ENCODE measurements at places on chromosomes 16 and 17. TPM values are rescaled to one million over a fixed set of nuclear protein-coding genes. Genes with fewer than 3 reads are reported as not detected.

The RHBDL3 gene
- 0.05 TPM for total RNA-seq

The OTOP2 gene
- total RNA-seq: not detected

- DNase-seq: no peak
Observed at GRCh38 chr16:15942931-15943690, 6.3 kb upstream of the ABCC1 start.

DNA sequence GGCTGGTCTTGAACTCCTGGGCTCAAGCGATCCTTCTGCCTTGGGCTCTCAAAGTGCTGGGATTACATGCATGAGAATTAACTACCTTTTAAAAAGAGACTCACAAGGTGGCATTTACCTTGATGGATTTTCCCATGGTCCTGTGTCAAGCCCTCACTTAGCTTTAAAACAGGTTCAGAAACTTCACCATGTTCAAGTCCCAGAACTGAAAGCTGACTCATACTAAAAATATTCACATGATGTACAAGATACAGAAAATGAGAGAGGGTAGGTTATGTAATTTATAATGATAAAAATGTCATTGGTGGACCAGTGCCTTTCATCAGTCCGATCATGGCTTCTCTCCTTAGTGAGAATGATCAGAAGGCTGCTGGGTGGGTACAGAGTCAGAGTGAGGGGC lies 4.3 kb upstream of the AKAP1 start:
- DNase-seq: no peak

GRCh38 chr17:44132275-44132821 lies 8.9 kb upstream of the HDAC5 start:
- DNase-seq: no peak

- no peak for DNase-seq
Observed at GRCh38 chr17:37422971-37423625, 16.4 kb downstream of the TADA2A start.

The C17orf78 gene
- not detected for total RNA-seq

- DNase-seq: no peak
Observed at GRCh38 chr17:47120521-47121095, 68.5 kb downstream of the CDC27 start.

- DNase-seq: peak; percentile 54
Observed at GRCh38 chr17:28896884-28897768, at the start of gene FLOT2. Gene FLOT2 (minus strand): TSS chr17:28897733. CDS start chr17:28897574, 159 bp downstream.

GRCh38 chr17:66579556-66579955 lies 255.4 kb upstream of the CACNG5 start:
- no peak for DNase-seq

- peak; percentile 66 for DNase-seq
Observed at GRCh38 chr17:65103896-65104295, 33.3 kb upstream of the RGS9 start.

GRCh38 chr16:10039220-10040096 lies 142.8 kb downstream of the GRIN2A start:
- no peak for DNase-seq

GRCh38 chr17:33983824-33984574 lies 271.1 kb upstream of the CCL2 start:
- no peak for DNase-seq

The AOC2 gene
- 0.42 TPM for total RNA-seq

DNA sequence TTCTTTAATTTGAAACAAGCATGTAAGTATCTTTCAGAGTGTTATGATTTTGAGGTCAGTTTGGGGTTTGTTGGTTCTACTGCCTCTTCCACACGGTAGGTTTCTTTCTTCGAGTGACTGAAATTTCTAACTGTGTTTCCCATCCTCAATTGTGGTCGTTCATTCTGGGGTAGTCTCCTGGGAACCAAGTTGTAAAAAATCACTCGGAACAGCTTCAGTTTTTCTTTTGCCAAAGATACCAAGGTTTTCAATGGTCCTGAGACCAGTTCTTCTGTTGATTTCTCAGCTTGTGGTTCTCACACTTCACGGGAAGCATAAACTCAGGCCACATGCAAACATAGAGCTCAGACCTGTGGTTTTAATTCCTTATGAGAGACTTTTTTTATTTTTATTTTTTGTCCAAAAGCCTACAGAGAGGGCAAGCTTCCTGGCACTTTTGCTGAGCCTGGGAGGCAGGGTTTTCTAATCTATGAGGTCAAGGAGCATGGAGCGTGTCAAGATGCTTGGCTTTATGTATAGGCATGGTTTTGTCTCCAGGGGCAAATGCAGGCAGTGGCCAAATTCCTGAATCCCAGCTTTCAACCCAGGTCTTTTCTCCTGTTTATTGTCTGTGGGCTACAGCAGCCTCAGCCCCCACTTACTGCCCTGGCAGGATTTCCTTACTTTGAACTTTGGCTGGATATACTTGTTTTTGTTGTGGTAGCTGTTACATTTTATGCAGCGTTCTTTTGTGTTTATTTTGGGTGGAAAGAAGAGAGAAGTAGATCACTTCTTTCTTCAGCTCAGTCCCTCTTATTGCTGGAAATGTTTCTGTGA lies 32.9 kb downstream of the HS3ST3A1 start:
- DNase-seq: no peak

DNA sequence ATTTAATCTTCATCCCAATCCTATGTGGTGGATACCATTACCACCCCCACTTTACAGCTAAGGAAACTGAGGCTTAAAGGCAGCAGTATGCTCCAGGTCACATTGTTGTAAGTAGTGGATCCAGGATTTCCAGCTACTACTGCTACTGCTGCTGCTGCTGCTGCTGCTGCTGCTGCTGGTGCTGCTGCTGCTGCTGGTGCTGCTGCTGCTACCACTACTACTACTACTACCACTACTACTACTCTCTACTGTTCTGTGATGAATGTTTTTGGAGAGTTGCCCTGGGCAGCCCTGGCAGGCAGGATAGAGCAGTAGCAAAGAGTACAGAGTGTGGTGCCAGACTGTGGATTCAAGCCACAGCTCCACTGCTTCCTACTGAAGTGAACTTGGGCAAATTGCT lies 49.3 kb upstream of the SLC12A3 start:
- no peak for DNase-seq

DNA sequence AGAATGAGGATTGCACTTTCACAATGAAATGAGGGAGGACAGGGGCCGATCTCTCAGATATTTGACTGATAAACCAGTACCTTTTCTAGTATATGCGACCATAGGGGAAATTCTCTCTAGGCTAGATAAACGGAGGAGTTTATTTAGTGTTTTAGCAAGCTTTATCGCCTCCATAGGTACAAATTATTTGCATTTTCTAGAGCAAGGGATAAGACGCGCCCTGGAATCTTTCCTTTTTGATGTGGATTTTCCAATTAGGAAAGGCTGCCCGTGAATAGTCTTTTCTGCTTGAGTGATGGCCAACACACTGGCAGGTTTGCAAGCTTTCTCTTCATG lies 351 bp upstream of the GDPD1 start:
- peak; percentile 5 for DNase-seq

DNA sequence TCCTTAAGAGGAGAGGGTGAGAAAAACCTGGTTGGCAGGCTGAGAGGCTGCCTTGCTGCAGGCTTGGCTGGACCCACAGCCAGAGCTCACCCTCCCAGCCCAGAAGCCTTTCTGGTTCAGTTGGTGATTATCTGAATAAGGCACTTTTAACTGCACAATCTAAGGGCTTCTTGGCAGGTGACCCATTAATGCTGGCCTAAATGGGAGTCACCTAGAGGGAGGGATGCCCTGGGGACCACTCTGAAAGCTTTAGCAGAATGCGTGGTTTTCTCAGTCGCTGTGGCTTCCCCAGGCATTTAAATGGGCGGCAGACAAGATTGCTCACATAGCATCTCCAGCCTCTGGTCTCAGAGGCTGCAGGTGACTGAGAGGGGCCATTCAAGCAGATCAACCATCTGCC lies 33.2 kb upstream of the SHISA9 start:
- no peak for DNase-seq

The GSG1L gene
- total RNA-seq: not detected

- DNase-seq: no peak
Observed at GRCh38 chr16:12763517-12763916, 40.2 kb downstream of the CPPED1 start.

DNA sequence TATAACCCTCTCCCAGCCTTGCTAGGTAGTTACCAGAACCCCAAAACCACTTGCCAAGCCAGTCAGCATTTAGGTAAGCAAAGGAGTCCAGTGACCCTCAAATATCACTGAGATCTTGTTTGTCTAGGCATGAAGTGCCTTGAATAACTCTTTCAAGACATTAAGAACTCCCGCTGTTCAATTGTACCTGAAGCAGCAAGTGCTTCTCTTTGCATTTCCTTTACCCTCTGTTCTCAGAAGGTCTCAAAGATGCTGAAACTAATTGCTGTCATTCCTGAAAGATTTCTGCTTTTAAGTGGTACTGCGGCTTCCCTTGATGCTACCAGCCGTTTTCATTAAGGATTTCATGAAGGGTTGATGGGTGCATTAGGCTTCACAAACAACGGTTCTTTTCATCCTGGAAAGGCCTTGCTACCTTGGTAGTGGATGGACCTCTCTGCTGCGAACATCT lies 142.7 kb downstream of the PITPNC1 start:
- DNase-seq: no peak

The CTRB1 gene
- not detected for total RNA-seq

- DNase-seq: no peak
Observed at GRCh38 chr17:48776602-48777001, 40.4 kb downstream of the TTLL6 start.

- peak; percentile 99 for DNase-seq
Observed at GRCh38 chr16:31117384-31118222, at the start of gene KAT8. Gene KAT8 (plus strand): TSS chr16:31117664. CDS start chr16:31117682, 18 bp downstream.

The ZMYND15 gene
- total RNA-seq: 0.05 TPM

GRCh38 chr17:34999456-34999855 lies 19.1 kb downstream of the LIG3 start:
- no peak for DNase-seq

- no peak for DNase-seq
Observed at GRCh38 chr16:55835581-55835980, 2.7 kb upstream of the CES1 start.

DNA sequence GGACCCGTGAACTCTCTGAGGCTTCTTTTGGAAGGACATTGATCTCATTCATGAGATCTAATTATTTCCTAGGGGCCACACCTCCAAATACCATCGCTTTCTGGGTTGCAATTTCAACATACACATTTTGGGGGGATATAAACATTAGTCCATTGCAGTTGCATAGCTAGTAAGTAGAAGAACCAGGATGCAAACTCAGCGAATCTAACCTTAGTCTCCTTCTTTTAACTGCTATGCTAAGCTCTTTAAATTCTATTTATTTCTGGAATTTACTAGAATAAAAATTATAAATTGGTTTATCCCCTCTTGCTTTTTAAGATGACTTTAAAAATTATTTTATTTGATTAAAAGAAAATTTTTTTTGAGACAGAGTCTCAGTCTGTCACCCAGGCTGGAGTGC lies 232.5 kb upstream of the EEF2KMT start:
- DNase-seq: no peak

DNA sequence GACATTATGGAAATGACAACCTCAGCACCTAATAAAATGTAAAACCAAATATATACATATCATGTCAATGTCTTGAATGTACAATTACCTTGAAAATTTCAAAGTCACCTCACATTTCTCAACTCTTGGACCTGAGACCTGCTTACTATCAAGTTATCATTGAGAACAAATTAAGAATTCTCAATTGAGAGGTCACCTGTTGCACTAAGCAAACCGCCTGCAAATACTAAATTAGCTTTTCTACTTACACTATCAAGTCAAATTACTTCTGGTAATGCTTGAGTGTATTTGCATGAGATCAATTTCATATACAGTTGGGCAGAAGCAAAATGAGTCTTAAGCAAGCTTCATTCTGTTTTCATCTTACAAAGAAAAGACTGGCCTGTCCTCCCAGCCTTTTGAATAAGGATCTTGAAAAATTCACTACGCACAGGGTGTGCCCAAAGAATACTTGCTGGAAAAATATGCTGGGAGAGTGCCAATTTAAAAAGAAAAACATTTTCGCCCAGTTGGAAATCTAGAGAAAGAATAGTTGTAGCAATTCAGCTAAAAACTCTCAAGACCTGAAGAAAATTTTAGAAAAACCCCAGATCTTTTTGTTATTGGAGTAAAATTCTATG lies 35.7 kb downstream of the KANSL1 start:
- peak; percentile 35 for DNase-seq

The METTL26 gene
- total RNA-seq: 83.6 TPM

The ZNF319 gene
- total RNA-seq: 3.4 TPM

DNA sequence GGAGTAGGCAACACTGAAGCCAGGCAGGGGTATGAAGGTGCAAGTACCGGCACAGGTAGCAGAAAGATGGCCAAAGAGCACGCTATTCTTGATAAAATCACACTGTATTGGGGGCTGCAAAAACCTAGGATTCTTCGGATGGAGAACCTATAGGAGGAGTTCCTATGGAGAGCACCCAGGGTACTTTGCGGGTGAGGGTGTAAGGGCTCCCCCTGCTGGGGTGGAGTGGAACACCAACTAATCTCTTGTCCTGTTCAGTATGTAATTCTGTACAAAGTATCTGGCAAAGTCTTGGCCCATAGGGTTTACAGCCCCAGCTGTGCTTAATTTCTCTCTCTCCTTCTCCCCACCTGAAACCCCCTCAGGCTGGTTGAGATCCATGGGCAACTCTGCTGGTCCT lies 393.1 kb upstream of the ASIC2 start:
- DNase-seq: no peak

GRCh38 chr16:62036101-62036801 lies at the start of gene CDH8:
Gene CDH8 (minus strand): TSS chr16:62036438. CDS start chr16:62021403, 15,035 bp downstream.
- DNase-seq: no peak

DNA sequence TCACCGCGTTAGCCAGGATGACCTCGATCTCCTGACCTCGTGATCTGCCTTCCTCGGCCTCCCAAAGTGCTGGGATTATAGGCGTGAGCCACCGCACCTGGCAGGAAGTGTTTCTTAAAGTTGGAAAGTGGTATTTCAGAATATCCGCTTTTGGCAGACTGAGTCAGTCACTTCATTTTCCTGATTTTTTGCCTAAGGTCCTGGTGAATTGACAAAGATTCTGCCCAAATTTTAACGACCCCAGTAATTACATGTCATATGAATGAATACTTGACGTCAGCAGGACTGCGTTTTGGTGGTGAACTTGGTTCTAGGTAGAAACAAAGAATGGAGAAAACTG lies 4.5 kb upstream of the BRCA1 start:
- peak; percentile 63 for DNase-seq

DNA sequence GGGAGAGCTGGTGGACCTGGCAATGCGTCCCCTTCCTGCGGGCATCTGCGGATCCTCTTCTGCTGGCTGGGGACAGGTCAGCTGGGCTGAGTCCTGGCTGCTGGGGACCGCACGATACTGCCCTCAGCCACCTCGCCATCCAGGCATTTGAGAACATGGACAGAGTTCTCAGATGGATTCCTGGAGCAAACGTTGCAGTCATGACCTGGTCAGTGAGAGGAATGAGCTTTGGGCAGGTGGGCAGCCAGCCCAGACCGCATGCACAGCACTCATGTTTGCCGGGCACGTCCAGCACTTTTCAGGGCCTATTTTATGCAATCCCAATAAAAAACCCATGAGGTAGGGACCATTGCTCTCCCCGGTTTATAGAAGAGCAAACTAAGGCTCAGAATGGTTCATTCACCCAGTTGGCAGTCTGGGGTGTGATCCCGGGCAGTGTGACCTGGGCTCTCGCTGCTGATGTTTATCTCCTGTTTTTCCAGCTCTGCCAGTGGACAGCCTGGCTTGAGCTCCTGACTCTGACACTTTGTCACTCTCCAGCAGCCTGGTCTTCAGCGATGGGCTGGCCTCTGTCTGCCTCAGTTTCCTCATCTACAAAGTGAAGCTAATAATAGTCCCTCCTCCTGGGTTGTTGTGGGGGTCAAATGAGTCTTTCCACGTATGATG lies 294.7 kb downstream of the IRF8 start:
- no peak for DNase-seq
